ENCODE measurements at places on chromosomes 3 and 15. TPM values are rescaled to one million over a fixed set of nuclear protein-coding genes. Genes with fewer than 3 reads are reported as not detected.
A peak's percentile ranks its signal among the peaks of the same experiment; 100 is the strongest.

GRCh38 chr3:141648055-141648910 is 89.8 kb upstream of the RNF7 start:
- DNase-seq, result no peak

Gene LARP6
- total RNA-seq, result 54.8 TPM

DNA sequence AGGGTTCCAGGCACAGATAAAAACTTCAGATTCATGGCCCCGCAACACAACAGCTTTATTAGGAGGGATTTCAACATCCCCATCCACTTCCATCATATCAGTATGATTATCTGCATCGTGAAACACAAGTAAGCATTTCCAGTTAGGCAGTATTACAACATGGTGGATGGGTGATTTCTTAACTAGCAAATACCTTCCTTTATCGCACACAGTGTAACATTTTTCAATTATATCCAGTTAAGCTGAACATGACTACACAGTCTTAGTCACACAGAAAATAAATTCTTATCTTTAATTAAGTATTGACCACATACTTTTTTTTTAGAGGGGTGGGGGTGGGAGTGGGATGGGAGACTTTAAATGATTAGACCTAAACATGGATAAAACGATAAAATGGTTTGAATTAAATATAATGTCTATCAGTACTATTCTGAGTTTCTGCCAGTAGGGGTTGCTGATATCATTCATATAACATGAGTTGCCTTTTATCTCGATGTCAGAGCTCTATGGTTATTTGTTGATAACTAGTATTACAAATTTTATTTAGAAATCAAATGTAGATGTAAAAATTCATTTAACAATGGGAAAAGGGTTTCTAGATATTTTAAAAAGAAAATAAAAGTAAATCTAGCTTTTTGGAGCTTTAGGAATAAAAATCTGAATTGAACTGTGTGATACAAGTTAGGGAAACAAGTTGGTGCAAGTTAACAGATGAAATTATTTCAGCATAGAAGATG is 146.6 kb downstream of the TBL1XR1 start:
- no peak for DNase-seq

DNA sequence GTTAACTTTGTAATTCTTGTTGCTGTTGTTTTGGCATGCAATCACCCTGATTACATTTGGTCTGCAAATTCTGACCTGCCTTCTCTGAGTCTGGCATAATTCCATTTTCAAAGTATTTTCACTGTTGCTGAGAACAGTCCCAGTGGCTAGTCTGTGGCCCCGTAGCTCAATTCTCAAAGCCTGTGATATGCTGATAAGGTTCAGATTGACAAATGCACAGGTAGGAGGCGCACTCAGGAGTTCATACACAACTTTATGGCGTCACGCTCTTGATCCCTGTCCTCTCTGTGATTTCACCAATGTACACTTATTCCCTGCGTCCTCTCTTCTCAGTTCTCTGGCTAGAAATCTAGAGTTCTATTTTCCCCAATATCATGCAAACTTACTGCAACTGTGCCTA is 376.6 kb upstream of the SLCO3A1 start:
- no peak for DNase-seq

DNA sequence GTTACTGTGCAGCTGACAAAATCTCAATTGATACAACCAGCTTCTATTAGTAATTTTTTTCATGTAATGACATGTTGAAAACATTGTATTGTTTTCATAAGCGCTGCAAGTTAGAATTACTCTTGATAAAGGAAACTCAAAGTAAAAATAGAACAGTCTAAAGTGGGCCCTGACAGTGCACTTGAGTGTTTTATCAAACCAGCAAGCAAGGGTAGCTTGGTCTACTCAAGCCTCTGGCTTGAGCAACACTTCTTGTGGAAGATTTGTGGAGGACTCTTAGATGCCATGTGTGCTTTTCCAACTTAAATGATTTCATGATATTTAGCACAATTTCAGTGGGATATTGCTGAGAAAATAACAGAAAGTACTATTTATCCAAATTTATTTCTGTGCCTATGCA is 575.7 kb upstream of the ZNF717 start:
- DNase-seq, result no peak

DNA sequence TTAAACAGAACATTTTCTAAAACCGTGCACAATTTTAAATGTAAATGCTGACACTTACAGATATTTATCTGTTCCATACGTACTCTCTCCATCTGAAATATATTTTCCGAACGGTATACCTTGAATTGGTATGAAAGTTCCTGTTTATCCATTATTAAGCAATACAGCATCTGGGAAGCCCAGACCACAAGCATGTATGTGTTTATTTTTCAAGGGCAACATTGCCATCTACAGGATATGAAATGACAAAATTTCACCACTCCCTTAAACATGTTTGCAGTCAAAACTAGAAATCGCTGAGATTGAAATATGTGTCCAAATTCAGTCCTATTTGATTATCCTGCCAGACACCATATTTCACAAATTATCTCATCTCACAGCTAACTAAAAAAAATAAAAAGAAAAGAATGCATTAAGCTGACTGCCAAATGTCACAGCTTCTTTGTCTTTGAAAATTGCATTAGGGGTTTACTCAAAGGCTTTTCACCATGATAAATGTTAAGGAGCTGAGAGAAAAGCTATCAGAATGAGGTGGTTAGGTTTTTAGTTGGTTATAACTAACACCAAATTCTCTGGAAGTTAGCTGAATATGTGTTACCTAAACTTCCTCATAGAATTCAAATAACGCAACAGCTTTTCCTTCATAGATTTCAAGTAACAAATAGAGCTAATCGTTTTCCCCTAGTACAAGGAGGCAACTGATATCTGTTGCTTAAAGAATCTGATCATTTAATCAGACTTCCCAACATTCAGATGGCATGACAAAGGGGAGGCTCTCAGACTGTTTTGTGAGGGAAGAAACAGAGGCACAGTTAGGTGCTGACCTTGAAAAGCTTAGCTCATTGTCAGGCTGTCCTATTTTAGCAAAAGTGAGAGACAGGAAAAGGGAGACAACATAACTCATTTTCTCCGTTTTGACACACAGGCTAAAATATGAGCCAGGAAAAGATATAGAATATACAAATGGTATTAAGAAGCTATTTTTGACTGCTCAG is 533.1 kb downstream of the TBL1XR1 start:
- no peak for DNase-seq

- peak; percentile 93 for DNase-seq
Measured at GRCh38 chr3:113019182-113020137, 28.7 kb downstream of the GTPBP8 start.

Gene ESYT3
- total RNA-seq, result 1.2 TPM

- DNase-seq, result no peak
Measured at GRCh38 chr15:77818484-77819047, 185.9 kb upstream of the LINGO1 start.

DNA sequence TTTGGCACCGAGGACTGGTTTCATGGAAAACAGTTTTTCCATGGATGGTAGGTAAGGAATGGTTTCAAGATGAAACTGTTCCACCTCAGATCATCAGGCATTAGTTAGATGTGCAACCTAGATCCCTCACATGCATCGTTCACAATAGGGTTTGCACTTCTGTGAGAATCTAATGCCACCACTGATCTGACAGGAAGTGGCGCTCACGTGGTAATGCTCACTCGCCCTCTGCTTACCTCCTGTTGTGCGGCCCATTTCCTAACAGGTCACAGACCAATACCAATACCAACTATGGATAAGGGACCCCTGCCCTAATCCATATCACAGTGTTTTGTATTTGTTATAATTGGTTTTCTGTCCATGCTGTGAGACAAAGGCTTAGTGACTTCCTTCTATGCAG is 58.9 kb downstream of the SLMAP start:
- no peak for DNase-seq

Gene GOLGA6D
- not detected for total RNA-seq

- DNase-seq, result no peak
Measured at GRCh38 chr3:158106766-158107471, 699 bp upstream of the SHOX2 start.

GRCh38 chr3:171115667-171116066 is 89.1 kb upstream of the SLC2A2 start:
- no peak for DNase-seq

Gene SLC6A1
- total RNA-seq, result 0.62 TPM

DNA sequence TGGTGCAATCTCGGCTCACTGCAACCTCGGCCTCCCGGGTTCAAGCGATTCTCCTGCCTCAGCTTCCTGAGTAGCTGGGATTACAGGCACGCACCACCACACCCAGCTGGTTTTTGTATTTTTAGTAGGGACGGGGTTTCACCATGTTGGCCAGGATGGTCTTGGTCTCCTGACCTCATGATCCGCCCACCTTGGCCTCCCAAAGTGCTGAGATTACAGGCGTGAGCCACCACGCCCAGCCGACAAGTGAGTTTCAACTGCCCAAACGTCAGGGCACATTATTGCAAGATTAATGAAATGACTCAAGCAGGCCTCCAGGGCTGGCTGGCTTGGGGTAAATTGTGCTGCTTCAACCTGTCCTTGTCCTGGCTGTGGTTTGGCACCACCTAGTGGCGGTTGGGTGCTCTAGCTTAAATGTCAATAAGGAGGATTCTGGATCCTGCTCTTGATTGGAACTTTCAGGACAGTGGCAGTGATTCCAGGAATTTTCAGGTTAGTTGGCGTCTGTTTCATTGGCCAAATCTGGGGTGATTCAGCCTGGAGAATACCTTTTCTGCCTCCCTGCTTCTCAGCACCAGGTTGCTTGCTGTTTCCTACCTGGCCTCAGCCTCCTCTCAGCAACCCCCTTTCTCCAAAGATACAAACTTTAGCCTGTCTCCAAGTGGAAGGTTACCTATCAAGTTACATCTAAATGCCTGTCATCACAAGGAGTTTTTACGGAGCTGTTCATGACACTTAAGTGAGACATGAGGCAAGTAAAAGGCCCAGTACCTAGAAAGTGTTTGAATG is 32.4 kb upstream of the SACM1L start:
- peak; percentile 92 for DNase-seq

Gene UROC1
- total RNA-seq, result not detected

DNA sequence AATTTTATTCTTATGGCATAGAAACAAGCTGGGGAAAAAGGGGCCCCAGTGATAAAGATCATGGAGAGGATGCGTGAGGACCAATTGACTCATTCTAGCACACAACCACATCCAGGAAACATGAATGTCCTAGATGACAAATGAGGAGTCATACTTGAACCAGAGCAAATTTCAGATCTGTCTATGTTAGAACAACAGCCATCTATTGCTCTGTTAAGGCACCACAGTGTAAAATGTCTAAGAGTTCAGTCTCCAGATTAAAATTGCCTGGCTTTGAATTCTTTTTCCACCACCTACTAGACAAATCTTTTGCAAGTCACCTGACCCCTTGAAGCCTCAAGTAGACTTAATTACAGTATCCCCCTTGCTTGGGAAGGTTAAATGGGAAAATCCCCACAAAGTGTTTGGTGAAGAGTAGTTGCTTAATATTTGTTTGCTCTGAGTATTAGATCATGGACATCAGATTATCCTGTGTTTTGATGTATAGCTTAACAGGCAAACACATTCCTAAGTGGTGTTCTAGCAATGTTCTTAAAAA is 258.7 kb upstream of the TGFBR2 start:
- no peak for DNase-seq

Gene MBNL1
- 172 TPM for total RNA-seq

DNA sequence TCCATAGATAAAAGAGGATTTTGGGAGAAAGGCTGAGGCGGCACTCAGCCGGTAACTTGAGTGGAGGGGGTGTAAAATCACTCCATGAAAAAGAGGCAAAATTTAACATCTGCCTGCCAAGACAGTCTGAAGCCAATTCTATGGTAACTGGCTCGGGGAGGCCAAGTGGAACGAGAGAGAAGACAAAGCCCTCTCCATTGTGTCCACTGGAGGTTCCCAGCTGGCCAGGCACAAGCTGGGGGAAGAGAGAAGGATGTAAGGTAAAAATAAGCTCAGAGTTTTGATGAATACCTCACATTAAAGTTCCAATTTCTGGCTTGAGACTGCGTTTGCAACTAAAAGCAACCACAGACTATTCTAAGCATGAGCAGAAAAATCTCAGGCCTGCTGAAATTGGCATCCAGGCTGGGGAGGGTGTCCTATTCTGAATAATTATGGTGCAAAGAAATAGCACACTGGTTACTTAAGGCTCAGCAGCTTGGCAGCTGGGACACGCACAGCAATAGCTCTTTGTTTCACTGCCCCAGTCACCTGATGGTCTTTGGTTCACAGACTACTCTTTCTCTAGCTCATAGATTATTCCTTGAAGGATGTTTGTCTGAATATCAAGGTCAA is 48.8 kb downstream of the CHRD start:
- DNase-seq, result no peak

DNA sequence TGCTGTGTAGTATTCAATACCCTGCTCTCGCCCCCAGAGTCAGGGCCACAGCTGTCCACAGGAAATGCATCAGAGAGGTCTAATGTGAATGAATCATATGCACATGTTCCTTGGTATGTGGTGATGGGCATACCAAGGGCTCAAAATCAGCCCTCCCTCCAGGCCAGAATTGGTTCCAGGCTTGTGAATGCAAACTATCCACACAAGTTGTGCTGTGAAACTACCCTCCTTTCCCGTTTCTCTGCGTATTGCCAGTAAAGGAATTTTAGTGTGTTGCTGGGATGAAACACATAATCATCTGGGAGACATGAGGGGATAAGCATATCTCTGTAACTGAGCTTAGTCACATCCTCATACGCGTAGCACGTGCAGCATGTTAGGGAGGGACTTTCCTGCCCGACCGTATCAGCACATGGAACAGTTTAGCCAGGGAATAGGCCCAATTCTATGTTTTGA is 9.2 kb upstream of the MME start:
- no peak for DNase-seq

DNA sequence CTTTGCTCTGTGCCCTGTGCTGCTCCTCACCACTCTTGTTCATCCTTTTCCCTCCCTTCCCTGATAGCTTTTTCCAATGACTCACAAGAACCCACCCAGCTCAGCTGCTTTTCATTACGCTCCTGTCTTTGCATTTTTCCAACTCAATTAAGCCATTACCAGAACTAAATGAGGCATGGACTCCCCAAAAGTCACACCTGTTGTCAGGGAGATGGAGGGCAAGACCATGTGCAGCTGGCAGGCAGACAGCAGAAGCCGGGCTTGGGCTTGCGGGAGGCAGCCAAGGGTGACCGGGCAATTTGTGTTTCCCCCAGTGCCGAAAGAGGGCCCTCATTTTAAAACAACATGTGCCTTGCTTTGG is 64.3 kb downstream of the CASR start:
- DNase-seq, result no peak

DNA sequence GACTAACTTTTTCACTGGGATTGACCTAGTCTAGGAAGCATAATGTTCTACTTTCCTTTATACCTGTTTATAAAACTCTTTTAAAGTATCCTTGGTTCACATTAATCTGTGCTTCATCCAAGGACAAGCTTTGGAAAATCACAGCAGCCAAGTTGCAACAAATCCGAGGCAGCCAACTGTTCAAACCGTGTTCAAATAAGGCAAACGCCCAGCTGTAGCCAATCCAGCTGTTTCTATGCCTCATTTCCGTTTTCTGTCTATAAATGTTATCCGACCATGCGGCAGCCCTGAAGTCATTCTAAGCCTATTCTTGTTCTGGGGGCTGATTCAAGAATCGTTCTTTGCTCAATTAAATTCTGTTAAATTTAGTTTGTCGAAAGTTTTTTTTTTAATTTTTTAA is 78.3 kb downstream of the FMN1 start:
- no peak for DNase-seq
